ENCODE measurements at places on chromosomes 1 and 21. TPM values are rescaled to one million over a fixed set of nuclear protein-coding genes. Genes with fewer than 3 reads are reported as not detected.

The ACKR1 gene
- polyA plus RNA-seq, result not detected

The UTS2 gene
- polyA plus RNA-seq, result not detected

The CCDC190 gene
- not detected for polyA plus RNA-seq

The TCEA3 gene
- not detected for polyA plus RNA-seq

The ZBTB8A gene
- not detected for polyA plus RNA-seq

The RPS6KA1 gene
- 188 TPM for polyA plus RNA-seq

The CLCA1 gene
- not detected for polyA plus RNA-seq

The ICOSLG gene
- 1.3 TPM for polyA plus RNA-seq

The TNFRSF9 gene
- polyA plus RNA-seq, result 2.6 TPM

The RBP7 gene
- polyA plus RNA-seq, result 116 TPM

The HORMAD1 gene
- not detected for polyA plus RNA-seq

The SEC16B gene
- not detected for polyA plus RNA-seq

The FMO2 gene
- polyA plus RNA-seq, result not detected

The KRTAP19-3 gene
- not detected for polyA plus RNA-seq

The GGPS1 gene
- 45.8 TPM for polyA plus RNA-seq

Measured in CD14-positive monocyte (primary cell).